Lung (tissue), 17 donors: ENCODE measurements at places on chromosomes 2 and 18. TPM values are rescaled to one million over a fixed set of nuclear protein-coding genes. Genes with fewer than 3 reads are reported as not detected.

RAX gene
- 0.02 TPM for polyA plus RNA-seq

GRCh38 chr2:127768775-127769479 is 42.0 kb downstream of the WDR33 start:
- H3K4me1 ChIP-seq, result no peaks in the 10 kb centered on the region
- no peak overlapping the region for H3K4me3 ChIP-seq
- DNase-seq, result no peak
- H3K27me3 ChIP-seq, result no peaks in the 10 kb centered on the region
- peaks cover 23% of the 10 kb centered on the region for H3K36me3 ChIP-seq

DNA sequence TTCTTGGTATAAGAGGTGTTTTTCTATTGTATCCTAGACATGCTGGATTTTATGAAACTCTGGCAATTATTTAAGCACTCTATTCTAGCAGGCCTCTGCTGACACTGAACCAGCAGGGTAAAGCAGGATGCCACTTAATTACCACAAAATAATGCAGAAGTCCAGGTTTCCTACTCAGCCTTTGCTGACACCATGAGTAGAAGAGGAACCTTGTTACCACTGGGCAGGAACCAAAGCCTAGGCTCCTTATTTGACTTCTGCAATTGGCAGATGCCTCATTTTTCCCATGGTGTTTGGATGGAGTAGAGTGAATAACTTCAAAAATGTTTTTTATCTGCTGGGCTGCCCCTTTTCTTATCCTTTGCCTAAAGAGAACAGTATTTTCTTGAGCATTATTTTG is 60.8 kb downstream of the THNSL2 start:
- no peak for DNase-seq
- H3K36me3 ChIP-seq, result no peaks in the 10 kb centered on the region
- no peak overlapping the region for H3K4me3 ChIP-seq
- H3K4me1 ChIP-seq, result no peaks in the 10 kb centered on the region

DNA sequence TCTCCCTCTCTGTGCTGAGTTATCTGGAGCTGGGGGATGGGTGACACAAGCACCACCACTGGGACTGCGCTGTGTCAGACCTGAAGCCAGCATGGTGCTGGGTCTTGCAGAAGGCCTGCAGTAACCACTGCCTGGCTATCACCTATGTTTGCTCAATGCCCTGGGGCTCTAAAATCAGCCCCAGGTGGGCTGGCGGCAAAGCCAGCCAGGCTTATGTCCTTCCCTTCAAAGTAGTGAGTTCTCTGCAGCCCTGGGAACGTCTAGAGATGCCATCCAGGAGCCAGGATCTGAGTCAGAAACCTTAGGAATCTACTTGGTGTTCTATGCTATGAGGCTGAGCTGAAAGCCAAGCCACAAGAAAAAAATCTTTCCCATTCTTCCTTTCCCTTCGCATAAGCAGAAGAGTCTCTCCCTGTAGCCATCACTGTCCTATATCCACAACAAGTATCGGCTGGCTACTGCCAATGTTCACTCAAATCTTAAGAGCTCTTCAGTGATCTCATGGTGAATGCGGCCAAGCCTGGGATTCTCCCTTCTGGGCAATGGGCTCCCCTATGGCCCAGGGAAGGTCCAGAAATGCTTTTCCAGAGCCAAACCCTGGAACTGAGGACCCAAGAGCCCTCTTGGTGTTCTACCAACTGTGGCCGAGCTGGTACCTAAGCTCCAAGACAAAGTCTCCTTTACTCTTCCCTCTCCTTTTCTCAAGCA is 248.7 kb downstream of the ZNF385B start:
- peak; percentile 13 for DNase-seq
- no peaks in the 10 kb centered on the region for H3K36me3 ChIP-seq
- no peak overlapping the region for H3K4me3 ChIP-seq
- peaks cover 4% of the 10 kb centered on the region for H3K4me1 ChIP-seq

GRCh38 chr2:157439824-157440186 is 4.1 kb downstream of the CYTIP start:
- H3K27me3 ChIP-seq, result no peaks in the 10 kb centered on the region
- H3K27ac ChIP-seq, result no peak overlapping the region
- DNase-seq, result no peak

DNA sequence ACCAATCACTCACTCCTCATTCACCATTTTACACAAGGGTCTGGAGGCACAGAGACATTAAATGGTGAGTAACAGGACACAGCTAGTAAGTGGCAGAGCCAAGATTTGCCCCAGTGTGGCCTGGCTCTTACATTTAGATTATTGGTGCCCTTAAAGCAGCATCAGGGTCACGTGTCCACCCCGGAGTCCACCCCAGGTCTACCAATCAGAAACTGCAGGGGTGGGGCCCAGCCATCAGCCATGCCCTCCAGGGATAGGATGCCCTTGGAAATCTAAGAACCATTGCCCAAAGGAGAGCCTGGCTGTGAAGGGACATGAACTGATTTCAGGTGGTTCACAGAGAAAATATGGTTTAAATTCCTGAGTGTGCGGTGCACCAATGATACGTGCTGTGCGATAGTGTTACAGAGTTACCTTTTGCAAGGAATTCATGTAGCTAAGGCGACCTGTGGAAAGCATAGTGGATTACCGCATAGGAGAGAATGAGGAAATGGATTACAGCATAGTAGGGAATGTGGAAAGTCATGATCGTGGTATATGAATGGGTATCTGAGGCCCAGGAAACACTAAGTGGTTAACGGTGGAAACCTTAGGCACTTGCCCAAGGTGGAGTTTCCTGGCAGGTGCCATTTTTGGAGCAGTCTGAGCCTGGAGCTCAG is 17.8 kb downstream of the IGFBP5 start:
- no peak overlapping the region for H3K4me3 ChIP-seq
- no peak for DNase-seq
- H3K27me3 ChIP-seq, result no peaks in the 10 kb centered on the region
- H3K27ac ChIP-seq, result no peak overlapping the region
- H3K36me3 ChIP-seq, result no peaks in the 10 kb centered on the region

DNA sequence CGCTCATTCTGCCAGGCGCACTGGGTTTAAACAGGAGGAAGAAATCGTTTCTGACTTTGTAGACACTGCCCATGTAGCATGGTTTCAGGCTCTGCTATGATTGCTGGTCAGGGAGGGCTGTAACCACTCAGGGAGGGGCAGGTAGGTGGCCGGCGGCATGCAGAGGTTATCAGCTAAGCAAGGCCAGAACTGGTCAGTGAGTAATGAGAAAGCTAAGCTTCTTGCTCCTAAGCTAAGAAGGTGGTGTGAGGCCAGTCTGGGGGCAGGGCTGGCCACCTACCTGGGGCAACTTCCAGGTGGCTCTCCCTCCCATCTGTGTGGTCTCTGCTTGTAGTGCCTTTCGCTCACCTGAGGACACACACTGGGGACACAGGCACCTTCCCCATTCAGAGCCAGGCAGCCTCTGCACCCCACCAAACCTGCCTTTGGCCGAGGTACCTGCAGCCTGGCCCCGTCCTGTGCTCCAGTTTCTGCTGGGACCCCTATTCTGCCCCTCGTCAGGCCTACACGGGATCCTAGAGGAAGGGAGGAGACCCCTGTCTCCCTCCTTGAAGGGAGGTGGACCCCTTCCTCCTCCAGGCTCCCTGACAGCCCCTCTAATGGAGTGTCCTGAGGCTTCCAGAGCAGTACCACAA is 195.9 kb downstream of the SEPTIN10 start:
- H3K4me1 ChIP-seq, result peaks cover 7% of the 10 kb centered on the region
- no peak for DNase-seq
- no peak overlapping the region for H3K27ac ChIP-seq
